ENCODE measurements at places on chromosomes 11 and 22. TPM values are rescaled to one million over a fixed set of nuclear protein-coding genes. Genes with fewer than 3 reads are reported as not detected.

The SYCE3 gene
- not detected for total RNA-seq

The KRTAP5-10 gene
- not detected for total RNA-seq

The RGL4 gene
- not detected for total RNA-seq

The SNX32 gene
- total RNA-seq, result 0.13 TPM

The GGTLC3 gene
- not detected for total RNA-seq

The HEPHL1 gene
- not detected for total RNA-seq

All from thoracic aorta endothelial cell (primary cell).